ENCODE measurements at places on chromosomes 12 and 14.

GRCh38 chr12:25497021-25497420, 56.1 kb downstream of the LMNTD1 start:
- no peak for DNase-seq

DNA sequence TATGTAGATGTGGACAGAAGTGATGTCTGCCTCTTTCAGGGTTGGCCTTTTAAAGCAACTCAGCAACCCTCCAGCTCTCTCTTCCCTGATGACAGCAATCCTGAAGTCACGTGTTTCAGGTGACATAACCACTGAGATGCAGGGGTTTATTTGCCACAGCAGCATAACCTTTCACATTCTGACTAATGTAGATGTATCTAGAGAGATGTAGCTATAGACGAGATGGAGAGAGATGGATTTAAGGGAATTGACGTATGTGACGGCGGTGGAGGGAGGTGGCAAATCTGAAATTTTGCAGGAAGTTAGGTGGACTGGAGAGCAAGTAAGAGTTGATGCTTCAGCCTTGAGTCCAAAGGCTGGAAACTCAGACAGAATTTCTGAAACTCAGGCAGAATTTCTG, 126.0 kb downstream of the ZFP36L1 start:
- DNase-seq: no peak

DNA sequence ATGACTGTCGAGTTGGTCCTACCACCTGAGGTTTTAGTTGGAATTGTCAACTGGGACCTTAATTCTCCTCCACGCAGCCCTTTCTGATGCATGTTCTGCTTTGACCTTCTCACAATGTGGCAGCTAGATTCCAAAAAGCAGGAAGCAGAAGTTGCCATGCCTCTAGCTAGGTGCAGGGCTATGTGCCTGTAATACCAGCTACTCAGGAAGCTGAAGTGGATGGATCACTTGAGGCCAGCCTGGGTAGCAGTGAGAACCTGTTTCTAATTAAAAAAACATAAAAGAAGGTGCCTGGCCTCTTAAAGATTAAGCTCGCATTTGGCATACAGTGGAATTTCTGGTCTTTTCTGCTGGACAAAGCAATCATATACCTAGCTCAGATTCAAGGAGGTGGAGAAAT, 77.1 kb downstream of the FGD4 start:
- no peak for DNase-seq

DNA sequence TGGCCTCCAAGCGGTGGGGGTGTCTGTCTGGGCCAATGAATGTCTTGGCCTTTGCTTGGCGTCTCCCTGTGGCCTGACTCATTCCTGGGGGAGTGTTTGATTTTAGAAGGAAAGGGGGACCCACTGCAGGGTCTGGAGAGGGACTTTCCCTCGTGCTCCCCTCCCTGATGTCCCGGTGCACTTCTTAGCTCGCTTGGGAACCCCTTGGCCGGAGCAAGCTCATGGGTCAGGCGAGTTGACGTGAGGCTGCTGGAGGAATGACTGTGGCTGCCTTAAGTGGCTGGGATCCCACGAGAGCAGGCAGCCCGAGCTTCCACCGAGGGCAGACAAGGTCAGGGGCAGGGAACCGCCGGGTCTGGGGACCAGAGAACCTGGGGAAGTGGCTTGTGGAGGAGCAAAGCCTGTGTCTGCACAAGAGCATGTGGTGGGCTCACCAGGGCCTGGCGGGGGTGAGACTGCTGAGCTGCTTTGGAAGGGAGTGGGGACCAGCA, 218.4 kb upstream of the C14orf180 start:
- DNase-seq: no peak

DNA sequence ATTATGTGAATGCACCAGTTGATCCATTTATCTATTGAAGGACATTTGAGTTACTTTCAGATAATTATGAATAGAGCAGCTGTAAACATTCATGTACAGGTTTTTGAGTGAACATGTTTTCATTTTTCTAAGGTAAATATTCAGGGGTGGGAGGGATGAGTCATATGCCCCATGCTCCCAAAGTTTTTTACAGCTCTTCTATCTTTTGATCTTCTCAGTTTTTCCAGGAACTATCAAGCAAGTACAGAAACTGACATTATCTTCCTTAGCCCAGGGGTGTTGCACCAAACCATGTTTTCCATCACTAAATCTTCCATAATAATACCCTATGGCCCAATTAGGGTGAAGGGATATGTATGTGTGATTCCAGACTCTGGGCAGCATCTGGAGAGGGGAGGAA, 384.5 kb downstream of the EMP1 start:
- no peak for DNase-seq

DNA sequence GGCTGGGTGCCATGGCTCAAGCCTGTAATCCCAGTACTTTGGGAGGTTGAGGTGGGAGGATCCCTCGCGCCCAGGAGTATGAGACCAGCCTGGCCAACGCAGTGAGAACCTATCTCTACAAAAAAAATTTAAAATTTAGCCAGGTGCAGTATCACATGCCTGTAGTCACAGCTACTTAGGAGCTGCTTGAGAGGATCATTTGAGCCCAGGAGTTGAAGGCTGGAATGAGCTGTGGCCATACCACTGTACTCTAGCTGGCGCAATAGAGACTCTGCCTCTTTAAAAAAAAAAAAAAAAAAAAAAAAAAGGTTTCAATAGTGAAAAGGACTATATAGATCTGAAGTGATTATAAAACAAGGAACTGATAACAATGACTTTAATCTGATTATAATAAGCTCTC, 13.5 kb downstream of the PSMA3 start:
- no peak for DNase-seq

DNA sequence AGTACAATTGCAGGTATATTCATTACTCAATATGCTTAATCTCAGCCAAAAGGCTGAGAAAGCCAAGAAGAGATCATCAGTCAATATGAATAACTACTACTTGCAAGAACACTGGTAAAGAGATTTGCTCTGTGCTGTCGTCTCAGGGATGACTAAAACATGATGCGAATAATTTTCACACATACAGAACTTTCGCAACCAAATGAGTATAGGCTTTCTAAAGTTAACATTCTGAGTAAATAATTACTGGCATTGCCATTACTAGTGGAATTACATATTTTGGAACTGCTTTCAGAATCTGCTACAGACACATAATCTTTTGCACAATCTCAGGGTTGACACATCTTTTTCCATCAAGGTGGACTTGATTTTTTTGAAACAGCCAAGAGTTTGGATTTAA, 24.7 kb downstream of the NCKAP1L start:
- DNase-seq: no peak

DNA sequence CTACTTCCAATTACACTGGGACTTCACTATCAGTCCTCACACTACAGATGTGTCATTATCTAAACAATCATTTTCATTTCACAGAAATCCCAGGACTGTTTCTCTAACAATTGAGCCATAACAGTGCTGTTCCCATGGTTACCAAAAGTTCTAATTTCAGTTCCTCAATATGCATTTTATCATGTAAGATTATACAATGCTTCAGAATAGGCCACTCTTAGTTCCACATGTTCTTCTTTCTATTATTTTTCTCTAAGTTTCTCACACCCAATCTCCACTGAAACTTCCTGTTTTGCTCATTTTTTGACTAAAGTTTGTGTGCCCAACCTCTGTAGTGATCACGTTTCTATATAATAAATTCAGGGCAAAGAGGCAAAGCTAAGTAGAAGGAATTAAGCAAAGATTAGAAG, 185.8 kb downstream of the DUSP6 start:
- no peak for DNase-seq

DNA sequence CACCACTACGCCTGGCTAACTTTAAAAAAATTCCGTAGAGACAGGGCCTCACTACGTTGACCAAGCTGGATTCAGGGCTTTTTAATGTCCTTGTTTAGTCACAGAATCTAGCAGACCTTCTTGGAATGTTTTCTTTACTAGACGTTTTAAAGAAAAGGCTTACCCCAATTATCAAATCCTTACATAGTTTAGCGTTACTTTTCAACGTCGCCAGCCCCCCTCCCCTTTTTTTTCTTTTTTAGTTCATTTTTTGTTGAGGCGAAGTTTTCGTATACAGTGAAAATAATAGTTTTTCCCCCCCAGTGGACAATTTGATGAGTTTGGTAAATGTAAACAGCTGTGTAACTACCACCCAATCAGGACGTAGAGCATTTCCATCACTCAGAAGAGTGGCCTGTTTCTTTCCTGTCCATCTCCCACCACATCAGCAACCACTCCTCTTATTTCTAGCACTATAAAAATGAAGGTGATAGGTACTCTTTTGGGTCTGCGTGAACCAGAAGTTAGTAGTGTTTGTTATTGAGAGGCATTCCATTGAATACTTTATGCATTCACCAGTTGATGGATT, 753 bp upstream of the DLGAP5 start:
- no peak for DNase-seq

DNA sequence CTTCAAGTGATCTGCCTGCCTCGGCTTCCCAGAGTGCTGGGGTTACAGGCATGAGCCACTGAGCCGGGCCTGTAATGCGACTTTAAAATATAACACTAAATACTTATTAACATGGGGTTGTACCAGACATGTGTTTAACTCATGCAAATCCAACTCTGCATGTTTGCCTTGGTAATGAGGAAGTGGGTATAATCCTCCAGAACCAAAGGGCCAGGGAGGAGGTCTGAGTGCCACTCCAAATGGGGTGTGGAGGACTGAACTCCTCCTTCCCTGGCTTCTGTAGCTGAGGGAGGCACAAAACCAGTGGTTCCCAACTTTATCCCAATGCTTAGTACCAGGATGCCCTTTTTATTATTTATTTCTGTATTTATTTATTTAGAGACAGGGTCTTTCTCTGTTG, 61.6 kb upstream of the MED13L start:
- no peak for DNase-seq

DNA sequence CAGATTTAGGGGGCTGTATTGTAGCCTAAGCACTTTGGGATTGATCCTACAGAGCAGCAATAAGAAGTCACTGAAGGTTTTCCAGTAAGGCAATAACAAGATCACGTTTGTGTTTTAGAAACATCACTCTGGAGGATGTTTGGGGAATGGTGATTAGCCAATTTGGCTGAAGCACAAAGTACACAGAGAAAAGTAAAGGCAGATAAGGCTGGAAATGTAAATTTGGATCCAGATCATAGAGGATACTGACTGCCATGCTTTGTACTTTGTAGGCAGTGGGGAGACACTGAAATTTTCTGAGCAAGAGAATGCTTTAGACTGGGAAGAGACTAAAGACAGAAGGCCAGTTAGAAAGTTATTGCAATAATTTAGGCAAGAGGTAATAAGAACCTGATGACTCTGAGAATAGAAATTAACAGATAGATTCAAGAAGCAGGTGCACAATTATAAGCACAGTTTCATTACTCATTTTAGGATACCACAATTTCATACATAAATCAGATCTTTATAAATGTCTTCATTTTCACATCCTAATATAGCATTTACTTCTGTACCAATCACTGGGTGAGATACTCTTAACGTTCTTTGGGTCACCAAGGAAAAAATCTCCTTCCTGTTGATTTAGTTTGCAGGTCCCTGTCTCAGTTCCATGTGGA, 314.5 kb upstream of the GARIN6 start:
- DNase-seq: no peak

- DNase-seq: no peak
These were observed 16.3 kb downstream of the TESPA1 start for GRCh38 chr12:54968181-54968730.

GRCh38 chr12:11228296-11228879, 41.1 kb downstream of the PRB3 start:
- DNase-seq: no peak

GRCh38 chr12:108663324-108664015, 29.8 kb upstream of the SELPLG start:
- no peak for DNase-seq

Data from cortex of kidney (tissue), 1 donor.